NCI-H1105 (cell line): ENCODE measurements at places on chromosomes 3 and 15.
A peak's percentile ranks its signal among the peaks of the same experiment; 100 is the strongest.

DNA sequence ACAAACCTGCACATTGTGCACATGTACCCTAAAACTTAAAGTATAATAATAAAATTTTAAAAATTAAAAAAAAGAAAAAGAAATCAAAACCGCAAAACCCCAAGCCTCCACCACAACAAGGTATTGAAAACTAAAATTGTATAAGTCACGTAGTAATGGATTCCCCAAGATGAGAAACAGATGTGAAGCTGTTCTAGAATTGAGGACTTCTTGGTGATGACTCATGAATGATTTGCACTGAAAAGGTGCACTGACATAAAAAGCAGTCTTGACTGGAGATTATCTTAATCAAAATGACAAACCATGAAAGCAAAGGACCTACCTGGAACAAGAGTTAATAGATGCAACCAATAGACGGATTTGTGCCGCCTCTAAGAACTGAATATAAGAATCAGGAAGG lies 225.8 kb downstream of the MYRIP start:
- DNase-seq = no peak

- no peak for DNase-seq
Measured at GRCh38 chr3:190340071-190340470, 17.8 kb upstream of the CLDN1 start.

GRCh38 chr3:146953511-146953981 lies 348.4 kb upstream of the PLSCR5 start:
- no peak for DNase-seq

- no peak for DNase-seq
Measured at GRCh38 chr15:94588993-94589392, 357.6 kb downstream of the MCTP2 start.

DNA sequence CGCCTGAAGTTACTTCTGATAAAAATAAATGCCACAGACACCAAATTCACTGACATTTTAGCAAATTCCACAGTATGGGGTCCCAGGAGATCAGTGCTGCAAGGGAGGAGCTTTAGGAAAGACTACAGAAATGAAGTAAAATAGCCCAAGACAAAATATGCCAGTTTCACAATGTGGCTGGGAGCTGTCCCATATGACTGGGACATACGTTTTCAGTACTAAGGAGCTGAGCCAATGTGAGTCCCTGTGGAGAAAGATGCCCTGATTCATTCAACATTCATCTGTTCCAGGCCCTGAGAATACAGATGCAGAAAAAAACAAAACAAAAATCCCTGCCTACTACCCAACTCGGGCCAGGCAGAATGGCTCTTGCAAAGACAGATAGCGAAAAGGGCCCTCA lies 63.4 kb upstream of the FAM174B start:
- DNase-seq = no peak

DNA sequence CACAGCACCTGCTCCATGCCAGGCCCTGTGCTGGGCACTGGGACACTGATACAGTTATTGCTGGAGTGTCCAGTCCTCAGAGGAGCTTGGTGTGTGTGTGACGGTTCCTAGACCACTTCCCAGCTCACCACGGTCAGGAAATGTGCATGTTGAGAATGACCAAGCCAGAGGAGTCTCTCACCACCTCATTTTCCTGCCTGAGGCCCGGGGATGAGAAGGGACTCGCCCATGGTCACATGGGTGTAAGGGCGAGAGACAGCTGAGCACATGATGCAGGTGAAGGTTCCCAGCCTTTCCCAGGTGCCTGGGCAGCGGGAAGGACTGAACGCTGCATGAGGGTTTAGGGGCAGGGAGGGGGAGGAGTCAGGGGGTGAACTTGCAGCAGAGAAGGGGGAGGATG lies 180.9 kb upstream of the TLE3 start:
- DNase-seq = no peak

DNA sequence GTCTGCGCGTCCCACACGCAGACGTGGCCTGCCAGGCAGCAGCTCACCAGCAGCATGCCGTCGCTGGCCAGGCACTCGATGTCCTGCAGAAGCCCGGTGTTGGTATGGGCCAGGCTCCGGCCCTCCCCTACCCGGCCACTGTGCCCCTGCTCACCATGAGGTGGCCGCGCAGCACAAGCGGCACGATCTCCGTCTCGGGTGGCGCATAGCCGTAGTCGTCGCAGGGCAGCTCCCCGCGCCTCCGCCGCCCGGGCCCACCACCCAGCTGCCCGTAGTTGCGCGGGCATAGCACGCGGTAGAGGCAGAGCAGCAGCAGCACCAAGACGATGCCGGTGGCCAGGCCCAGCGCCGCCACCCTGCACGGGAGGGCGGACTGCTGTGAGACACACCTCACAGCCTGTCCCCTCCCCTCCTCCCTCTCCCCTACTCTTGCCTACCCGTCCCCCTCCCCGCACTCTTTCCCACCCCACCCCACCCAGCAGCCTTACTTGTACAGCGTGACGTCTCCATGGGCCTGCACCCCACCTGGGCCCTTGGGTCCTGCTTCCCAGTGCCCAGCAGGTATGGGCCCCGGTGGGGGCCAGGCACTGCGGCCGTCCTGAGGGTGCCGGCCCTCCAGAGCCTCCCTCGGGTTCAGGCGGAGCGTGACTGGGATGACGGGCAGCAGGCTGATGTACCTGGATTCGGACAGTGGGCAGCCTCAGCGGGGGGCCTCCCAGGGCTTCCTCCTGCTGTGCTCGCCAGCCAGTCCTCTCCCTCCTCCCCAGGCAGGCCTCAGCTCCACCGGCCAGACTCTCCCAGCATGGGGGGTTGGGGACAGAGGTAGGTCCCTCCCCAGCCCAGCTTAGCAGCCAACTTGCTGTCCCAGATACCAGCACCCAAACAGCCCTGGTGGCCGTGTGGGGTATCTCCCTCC lies 37.6 kb downstream of the PTPN23 start:
- DNase-seq = no peak

DNA sequence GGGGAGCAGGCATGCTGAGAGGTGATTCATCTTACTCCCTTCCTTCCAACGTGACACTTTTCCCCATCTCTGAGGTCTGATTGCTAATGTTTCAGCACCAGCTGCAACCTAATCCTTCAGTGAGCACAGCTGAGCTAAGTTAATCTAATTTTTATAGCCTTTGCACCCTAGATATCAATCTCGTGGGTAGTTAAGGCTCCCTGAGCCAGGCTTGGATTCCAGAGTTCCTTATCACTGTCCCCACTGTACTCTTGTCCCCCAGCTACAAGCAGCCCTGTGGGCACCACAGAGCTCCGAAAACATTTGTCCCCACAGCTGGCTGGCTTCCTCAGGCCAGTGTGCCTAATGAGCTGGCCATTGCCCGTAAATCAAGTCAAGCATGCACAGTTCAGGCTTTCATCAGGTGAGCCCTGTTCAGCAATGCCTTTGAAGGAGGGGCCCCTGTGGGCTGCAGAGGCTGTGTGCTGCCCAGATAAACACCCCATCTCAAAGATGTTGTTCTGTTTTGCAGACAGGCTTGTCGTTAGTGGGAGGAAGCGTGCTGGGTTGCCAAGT lies 376.9 kb upstream of the RASGRP1 start:
- no peak for DNase-seq

DNA sequence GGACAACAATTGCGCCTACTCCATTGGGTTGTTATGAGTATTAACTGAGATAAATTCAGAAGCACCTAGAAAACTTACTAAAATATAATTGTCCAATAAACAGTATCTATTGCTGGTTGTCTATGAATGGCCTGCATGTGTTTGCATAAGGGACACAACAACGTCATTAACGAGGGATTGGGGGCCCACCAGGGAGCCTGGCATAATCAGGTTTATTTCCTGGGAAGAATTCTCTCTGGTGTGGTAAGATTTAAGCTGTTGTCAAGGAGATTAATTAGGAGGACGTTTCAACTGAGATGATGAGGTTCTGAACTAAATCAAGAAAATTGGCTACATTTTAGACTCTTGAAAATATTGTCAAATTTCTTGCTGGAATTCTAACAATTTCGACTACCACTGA lies 176.1 kb upstream of the CDIN1 start:
- DNase-seq = no peak

DNA sequence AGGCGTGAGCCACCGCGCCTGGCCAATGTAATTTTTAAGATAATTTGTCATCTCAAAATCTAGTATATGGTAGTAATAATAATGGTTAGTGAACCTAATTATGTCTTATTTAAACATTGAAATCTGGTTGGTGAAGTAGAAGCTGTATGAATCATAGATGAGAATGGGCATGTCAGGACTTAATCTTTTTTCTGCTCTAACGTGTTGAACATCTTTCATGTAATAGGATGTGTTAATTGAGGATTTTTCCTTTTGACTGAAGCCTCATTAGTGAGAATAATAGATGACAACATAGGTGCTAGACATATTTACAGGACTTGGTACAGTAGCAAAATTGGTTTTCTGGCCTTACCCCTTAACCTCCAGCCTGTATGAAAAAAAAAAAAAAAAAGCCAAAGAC lies 835.6 kb downstream of the IGSF11 start:
- DNase-seq = no peak

GRCh38 chr15:71997691-71998090 lies 120.3 kb downstream of the MYO9A start:
- no peak for DNase-seq

GRCh38 chr15:59649603-59650002 lies 7.7 kb downstream of the GTF2A2 start:
- DNase-seq = no peak

GRCh38 chr15:25486051-25486450 lies 47.2 kb upstream of the UBE3A start:
- no peak for DNase-seq

DNA sequence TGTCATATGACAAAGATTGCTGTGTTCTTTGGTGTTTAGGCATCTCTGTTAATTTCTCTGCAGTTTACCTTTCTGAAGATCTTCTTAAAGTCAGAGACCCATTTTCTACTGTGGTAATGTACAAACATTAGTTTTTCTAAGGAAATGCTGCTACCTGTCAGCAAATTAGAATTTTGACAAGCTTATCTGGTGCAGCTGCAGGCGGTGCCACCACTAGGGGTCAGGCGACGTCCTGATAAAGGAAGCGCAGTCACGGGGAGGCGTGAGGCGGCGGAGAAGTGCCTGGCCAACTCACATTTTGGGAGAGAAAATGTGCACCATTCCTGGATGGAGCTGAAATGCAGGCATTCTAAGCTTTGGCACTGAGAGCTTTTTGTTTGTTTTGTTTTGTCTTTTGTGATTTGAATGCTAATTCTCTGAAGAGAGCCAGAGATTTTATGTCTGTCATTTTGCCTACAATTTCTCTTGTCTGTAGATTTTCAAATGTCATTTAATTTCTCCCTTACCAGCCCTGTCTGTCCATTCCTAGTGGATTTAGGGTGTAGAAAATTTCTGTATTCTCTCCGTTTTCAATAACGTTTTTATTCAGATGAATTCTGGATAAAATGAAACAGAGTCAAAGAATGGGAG lies 24.9 kb upstream of the SIAH2 start:
- peak; percentile 73 for DNase-seq

DNA sequence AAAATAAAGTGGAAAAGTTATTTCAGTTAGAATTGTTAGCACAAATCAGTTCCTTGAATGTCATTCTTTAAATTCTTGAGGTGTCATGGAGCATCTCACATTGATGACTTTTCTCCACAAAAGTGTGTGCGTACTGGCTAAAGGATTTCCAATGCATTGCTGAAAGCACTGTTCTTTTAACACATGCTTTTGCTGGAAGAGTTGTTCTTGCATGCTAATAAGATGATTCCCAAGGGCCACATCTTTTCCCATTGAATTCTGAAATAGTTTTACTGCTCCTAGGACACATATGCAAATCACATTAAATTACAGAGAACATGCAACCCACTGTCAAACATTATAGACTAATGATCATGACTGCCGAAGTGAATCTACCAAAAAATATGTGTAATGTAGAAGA lies 516.3 kb upstream of the CADM2 start:
- no peak for DNase-seq

DNA sequence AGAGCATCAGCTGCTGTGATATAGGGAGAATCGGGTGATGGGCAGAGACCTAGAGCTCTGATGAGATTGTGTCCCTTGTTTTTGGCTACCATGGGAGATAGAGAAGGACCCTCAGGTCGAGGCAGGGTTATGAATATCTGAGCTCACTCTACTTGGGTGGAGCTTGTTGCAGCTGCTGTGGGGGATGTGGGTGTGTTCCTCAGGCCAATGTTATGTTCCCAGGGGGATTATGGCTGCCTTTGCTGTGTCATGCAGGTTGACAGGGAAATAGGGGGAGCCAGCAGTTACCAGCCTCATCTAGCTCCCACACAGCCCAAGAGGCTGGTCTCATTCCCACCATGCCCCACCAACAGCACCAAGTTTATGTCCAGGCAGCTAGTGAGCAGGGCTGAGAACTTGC lies 131.5 kb downstream of the TRIM42 start:
- no peak for DNase-seq

- DNase-seq = peak; percentile 51
Measured at GRCh38 chr3:4980229-4981203, 1.3 kb downstream of the BHLHE40 start.

DNA sequence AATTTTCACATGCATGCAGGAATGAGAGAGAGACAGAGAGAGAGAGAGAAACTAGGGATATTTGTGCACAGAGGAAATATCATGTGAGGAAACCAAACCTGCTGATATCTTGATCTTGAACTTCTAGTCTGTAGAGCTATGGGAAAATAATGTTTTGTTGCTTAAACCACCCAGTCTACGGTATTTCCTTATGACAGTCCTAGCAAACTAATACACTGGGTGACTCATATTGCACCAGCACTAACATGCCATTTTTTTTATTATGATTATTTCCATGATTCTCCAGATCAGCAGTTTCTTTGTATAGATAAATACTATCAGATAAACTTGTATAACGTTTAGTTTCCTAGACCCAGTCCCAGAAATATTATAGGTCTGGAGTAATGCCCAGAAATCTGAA lies 1259.0 kb downstream of the ZPLD1 start:
- DNase-seq = no peak

DNA sequence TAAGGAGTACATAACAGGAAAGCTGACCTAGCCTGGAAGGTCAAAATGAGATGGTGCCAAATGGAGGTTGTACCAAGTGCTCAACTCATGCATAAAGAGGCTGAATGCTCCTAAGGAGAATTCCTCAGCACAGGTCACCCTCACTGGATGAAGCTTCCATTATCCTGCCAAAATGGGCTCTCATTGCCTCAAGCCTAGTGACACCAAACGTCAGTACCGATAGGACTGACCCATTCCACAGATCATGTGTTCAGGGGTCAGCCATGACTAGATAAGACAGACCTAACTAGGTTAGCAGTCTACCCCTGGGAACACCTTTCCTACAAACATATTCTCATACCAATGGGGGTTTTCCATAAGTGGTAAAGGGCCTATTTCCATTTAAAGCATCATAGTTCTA lies 160.7 kb downstream of the MEX3B start:
- DNase-seq = no peak

GRCh38 chr15:25066708-25067107 lies 111.9 kb downstream of the SNRPN start:
- no peak for DNase-seq

DNA sequence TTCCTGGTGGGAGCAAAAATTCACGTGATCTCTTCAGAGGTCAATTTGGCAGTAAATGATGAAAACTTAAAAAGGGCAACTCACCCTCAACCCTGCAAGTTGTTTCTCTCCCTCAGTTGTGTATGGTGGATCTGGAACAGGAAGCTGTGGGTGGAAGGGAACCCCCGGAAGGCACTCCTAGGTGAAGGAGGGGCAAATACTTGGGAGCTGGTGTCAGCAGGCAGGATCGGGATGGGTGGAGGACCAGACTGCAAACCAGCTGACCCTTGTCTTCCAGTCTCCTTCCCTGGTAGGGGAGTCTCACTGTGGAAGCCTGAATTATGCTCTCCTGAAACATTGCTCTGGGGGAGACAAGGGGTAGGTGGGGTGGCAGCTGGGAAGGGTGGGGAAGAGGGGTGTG lies 33.5 kb downstream of the PRR23E start:
- no peak for DNase-seq

- DNase-seq = no peak
Measured at GRCh38 chr3:71446734-71447133, 136.8 kb downstream of the FOXP1 start.
